Thoracic aorta (tissue), 2 donors: ENCODE measurements at places on chromosomes 7 and 10. TPM values are rescaled to one million over a fixed set of nuclear protein-coding genes. Genes with fewer than 3 reads are reported as not detected.

The AFAP1L2 gene
- total RNA-seq: 13.3 TPM

DNA sequence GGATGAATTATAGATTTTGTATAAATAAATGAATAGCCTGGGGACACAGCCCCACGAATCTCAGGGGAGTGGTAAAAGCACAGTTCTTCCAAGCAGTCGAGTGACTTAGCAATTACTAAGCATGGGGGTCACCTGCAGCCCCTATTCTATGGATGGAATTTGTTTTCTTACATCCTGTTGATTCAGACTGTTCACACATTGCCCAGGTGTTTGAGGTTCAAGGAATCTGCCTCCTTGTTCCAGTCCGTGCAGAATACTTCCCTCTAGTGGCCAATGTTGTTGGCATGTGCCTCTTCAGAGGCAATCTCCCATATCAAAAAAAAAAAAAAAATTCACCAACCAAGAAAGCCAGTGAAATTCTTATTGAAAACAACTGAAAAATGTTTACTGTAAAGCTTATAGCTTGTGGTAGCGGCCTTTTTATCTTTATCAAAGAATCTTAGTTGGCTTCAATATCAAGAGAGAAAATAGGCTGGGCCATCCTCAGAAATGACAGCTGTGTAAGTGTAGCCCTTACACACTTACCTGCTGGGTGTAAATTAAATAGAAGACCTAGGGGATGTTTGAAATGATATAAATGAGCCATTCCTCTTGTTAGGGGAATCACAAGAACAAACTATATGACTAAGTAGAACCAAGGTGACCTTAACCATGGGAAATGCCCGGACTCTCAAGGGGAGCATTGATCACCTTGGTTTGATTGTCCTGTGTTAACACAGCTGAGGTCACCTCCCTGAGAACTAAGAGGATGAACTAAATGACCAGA is 7.8 kb downstream of the LIPM start:
- H3K27ac ChIP-seq: no peak overlapping the region
- H3K4me1 ChIP-seq: no peaks in the 10 kb centered on the region
- no peak for DNase-seq
- no peaks in the 10 kb centered on the region for H3K36me3 ChIP-seq

DNA sequence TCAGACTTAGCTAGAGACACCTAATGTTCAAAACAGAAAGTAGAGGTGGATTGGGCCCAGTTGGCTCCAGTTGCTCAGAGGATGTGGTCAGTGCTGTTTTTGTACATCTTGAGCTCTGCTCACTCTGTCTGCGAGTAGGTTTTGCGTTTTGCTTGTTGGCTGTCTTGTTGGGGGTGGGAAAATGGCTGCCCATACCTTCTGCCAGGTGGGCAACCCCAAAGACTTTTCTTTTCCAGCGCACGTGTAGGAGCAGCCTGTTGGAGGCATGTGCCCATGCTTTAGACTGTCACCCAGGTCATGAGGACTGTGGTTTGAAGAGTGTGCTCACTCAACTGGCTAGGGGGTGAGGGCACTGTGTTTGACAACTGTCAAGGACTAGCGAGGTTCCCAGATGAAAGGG is 73.9 kb downstream of the KAT6B start:
- DNase-seq: no peak
- no peak overlapping the region for H3K4me3 ChIP-seq
- H3K4me1 ChIP-seq: peaks cover 23% of the 10 kb centered on the region

- H3K4me3 ChIP-seq: peak overlapping the region; percentile 22
- H3K27me3 ChIP-seq: no peaks in the 10 kb centered on the region
- H3K4me1 ChIP-seq: peaks cover 5% of the 10 kb centered on the region
- H3K27ac ChIP-seq: no peak overlapping the region
- H3K36me3 ChIP-seq: no peaks in the 10 kb centered on the region
These were observed 111.2 kb upstream of the PTN start for GRCh38 chr7:137454767-137455166.

- no peaks in the 10 kb centered on the region for H3K36me3 ChIP-seq
- no peak overlapping the region for H3K27ac ChIP-seq
- no peaks in the 10 kb centered on the region for H3K4me1 ChIP-seq
- H3K4me3 ChIP-seq: no peak overlapping the region
- DNase-seq: no peak
These were observed 316.4 kb downstream of the RPS24 start for GRCh38 chr10:78349911-78350663.

DNA sequence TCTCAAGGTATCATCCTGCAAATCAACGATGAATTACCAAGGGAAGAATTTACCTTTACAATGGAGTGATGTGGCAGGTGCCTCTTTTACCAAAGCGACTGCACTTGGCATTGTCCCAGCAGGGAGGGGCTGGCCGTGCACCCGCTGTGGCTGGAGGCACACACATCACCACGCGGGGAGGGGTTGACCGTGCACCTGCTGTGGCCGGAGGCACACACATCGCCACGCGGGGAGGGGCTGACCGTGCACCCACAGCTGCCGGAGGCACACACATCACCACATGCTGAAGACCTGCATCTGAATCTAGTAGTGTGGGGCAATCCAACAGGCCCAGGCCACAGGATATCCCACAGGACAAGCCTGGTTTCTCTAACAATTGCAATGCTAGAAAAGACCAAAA is 493.5 kb downstream of the DNAJB6 start:
- no peaks in the 10 kb centered on the region for H3K36me3 ChIP-seq
- no peak overlapping the region for H3K27ac ChIP-seq
- no peak for DNase-seq

- H3K27me3 ChIP-seq: no peaks in the 10 kb centered on the region
These were observed 229.8 kb downstream of the DNAJB6 start for GRCh38 chr7:157566631-157567006.

- no peak for DNase-seq
- no peak overlapping the region for H3K4me3 ChIP-seq
- no peaks in the 10 kb centered on the region for H3K27me3 ChIP-seq
- no peaks in the 10 kb centered on the region for H3K4me1 ChIP-seq
- H3K36me3 ChIP-seq: no peaks in the 10 kb centered on the region
These were observed 19.2 kb upstream of the IKZF1 start for GRCh38 chr7:50285269-50285668.
